HCT116 (cell line): ENCODE measurements at places on chromosomes 11 and 22. TPM values are rescaled to one million over a fixed set of nuclear protein-coding genes. Genes with fewer than 3 reads are reported as not detected.

Gene ANO1
- 41.7 TPM for total RNA-seq

Gene MAPK8IP2
- total RNA-seq, result 6.4 TPM

Gene KIAA0930
- total RNA-seq, result 60.9 TPM

- peaks cover 16% of the 10 kb centered on the region; the same call in 1 of the 2 replicates for H3K36me3 ChIP-seq
- no peak for DNase-seq
- H3K4me3 ChIP-seq, result no peak overlapping the region
- H3K4me1 ChIP-seq, result no peaks in the 10 kb centered on the region
Measured at GRCh38 chr11:10476342-10476741, 21.3 kb downstream of the AMPD3 start.

DNA sequence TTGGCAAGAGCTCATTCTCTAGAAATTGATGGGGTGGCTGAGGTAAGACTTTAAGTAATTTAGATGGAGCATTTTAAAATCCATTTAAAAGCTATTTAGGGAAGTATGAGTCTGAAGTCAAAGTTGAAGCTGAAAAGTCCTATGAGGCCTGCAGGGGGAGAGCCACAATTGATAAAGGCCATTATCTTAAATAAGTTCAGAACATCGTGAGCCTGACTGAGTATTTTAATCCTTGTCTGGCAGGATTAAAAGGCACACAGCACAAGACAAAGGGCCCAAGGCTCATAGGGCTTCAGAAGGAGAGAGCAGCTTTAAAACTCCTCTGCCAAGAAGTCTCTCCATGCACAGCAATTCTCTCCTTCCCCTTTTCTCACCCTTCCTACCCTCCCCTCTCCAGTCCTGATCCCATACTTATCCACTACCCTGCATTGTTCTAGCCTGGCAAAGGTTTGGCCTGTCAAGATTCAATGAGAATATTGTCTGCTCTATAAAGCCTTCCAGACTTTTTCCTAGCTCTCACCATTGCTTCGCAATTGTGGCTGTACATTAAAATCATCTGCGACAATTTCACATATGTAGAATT lies 1312.9 kb downstream of the FAM181B start:
- no peak overlapping the region for H3K4me3 ChIP-seq
- H3K27ac ChIP-seq, result no peak overlapping the region
- no peaks in the 10 kb centered on the region for H3K36me3 ChIP-seq
- DNase-seq, result no peak

GRCh38 chr22:21690401-21690801 lies 24.6 kb downstream of the PPIL2 start:
- no peak overlapping the region for H3K4me3 ChIP-seq
- DNase-seq, result no peak
- no peak overlapping the region for H3K27ac ChIP-seq
- no peaks in the 10 kb centered on the region for H3K4me1 ChIP-seq
- H3K27me3 ChIP-seq, result no peaks in the 10 kb centered on the region
- peaks cover 8% of the 10 kb centered on the region for H3K36me3 ChIP-seq
